ENCODE measurements at places on chromosomes 6 and 20.

- DNase-seq, result no peak
These were observed 379.6 kb downstream of the COL12A1 start for GRCh38 chr6:74826263-74826662.

GRCh38 chr6:26421259-26422144 is 18.8 kb upstream of the BTN3A3 start:
- no peak for DNase-seq

DNA sequence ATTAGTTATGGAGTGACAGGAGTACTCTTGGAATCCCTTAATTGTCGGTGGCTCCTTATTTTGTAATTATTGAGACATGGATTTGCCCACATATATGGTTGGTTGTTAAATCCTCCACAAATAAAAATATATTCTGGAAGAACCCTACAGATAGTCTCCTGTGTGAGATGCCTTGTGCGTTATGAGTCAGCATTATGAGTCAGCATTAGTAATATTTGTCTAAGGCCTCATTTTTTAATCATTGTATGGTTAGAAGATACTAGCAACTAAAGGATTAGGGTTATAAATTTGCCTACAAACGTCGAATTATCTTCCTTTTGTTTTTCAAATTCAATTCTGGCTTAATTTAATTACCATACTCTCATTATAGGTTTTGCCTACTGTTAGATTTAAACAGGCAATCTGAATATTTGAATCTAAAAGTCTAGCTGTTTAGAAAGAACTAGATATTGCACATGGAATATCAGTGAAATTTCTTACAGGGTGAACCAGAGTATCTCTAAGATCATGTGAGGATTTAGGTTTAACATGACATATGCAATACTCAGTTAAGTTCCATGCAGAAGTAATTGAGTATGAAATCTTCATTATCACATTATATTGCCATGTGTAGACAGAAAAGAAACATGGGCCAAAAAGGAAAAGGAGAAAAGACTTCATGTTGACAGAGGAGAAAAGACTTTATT is 5.9 kb downstream of the C6orf58 start:
- DNase-seq, result no peak

DNA sequence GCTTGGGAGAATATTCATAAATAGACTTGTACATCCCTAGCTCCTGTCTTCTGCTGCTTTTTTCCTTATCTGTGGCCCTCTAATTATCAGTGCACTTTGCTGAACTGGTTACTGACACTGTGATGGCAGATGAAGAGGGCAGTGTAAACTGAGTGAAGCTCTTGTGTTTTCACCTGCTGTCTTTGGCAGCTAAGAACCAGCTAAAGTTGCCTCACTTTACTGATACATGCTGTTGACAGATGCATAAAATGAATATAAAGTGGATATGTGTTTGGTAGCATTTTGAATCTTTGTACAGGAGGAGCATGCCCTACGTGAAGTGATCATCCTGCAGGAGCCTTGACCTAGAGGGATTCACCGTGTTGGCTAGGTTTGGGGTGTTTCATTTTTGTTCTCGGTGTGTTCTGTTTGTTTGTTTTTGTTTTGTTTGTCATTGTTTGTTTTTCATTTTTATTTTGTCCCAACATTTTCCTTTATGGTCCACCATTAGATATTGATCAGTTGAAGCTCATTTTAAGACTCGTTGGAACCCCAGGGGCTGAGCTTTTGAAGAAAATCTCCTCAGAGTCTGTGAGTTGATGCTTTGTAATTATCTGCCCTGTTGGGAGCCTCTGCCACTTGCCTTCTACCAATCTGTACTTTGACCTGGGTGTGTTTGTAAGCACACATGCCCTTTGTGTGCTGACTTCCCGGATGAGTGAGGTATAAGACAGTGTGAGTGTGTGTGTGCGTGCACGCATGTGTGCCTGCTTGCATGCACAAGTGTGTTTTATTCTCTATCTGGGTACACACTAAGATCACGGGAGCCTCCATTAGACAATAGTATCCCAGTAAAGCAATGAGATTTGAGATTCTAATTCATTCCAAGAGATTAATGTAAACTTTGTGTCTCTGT is 34.6 kb upstream of the MAPK13 start:
- DNase-seq, result no peak

DNA sequence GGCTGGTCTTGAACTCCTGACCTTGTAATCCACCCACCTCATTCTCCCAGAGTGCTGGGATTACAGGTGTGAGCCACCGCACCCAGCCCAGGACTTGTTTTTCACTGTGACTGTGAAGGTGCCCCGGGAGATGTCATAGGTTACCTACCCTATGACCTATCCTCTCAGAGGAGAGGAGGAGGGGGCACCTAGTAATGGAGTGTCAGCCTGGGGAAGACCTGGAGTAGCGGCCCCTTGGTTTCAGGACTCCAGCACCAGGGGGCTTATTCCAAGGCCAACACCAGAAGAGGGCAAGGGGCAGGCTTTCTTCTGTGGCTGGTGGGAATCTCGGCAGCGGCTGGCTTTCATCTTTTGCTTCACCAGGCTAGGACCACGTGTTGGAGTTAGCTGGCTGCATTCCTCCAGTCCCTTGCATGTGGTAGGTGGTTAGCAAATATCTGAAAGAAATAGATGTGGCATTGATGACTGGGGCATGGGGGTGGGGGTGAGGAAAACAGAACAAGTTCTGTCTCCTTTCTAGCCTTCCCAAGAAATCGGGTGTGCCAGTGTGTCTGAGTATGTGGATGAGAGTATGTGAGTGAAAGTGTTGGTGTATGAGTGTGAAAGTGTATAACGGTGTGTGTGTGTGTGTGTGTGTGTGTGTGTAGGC is 7.9 kb upstream of the ITPR3 start:
- no peak for DNase-seq

GRCh38 chr6:116008470-116009243 is 52.0 kb downstream of the FRK start:
- no peak for DNase-seq

DNA sequence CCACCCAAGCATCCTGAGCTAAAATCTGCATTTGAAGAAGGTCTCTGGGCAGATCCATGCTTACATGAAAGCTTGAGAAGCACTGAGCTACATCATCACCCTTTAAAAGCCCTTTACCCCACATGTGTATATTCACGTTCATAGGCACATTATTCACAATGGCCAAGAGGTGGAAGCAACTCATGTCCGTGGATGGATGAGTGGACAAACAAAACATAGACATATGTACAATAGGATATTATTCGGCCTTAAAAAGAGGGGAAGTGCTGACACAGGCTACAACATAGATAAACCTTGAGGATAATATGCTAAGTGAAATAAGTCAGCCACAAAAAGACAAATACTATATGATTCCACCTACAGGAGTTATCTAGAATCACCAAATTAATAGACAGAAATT is 17.6 kb downstream of the ADGRF5 start:
- DNase-seq, result no peak

GRCh38 chr6:109840796-109841195 is 137.3 kb upstream of the GPR6 start:
- no peak for DNase-seq

DNA sequence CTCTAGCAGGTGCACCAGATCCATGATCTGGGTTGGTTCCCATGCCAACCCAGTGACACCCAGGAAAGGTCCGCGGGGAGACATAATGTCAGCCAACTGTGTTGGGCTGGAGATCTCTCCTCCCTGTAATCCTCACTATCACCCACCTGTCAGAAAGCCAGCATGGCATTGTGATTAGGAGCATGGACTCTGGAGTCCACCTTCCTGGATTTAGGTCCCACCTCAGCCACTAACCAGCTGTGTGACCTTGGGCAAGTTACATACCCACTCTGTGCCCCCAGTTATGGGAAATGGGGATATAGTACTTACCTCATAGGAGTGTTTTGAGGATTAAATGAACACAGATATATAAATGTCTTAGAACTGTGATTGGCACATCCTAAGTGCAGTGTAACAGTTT is 97.9 kb downstream of the ZDHHC14 start:
- no peak for DNase-seq

- no peak for DNase-seq
These were observed 127.4 kb upstream of the AFDN start for GRCh38 chr6:167699141-167699931.

DNA sequence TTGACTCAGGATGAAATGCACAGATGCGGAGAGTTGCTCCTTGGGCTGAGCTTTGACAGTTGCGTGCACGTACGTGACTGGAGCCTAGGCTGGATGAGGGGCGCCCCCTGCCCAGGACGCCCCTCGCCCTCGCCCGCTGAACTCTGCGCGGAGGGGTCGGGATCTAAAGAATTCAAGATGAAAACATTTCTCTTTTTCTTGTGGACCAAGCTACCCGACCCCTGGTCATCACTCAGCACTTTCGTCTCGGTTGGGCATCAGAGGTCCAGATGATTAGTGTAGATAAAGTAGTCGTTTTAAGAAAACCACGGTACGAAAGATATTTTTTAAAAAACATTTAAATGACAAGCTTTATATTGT is 700 bp downstream of the DTD1 start:
- DNase-seq, result no peak

GRCh38 chr20:38842026-38842425 is 36.5 kb downstream of the PPP1R16B start:
- no peak for DNase-seq

- no peak for DNase-seq
These were observed 315.7 kb upstream of the NT5E start for GRCh38 chr6:85134172-85134571.

DNA sequence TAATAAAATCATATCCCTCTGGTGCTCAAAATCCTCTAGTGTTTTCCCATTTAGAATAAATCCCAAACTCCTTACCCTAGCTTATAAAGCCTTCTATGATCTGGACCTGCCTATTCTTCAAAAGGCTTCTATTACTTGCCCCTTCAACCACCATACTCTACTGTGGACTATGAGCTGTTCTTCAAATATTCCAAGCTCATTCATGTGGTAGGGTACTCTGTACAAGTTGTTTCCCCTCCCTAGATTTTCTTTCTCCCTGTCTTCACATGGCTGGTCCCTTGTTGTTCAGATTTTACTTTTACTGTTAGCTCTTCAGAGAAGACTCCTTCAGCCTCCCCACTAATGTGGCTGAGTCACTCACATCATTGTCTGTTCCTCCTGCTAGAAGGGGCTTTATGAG is 193.2 kb downstream of the OGFRL1 start:
- no peak for DNase-seq

DNA sequence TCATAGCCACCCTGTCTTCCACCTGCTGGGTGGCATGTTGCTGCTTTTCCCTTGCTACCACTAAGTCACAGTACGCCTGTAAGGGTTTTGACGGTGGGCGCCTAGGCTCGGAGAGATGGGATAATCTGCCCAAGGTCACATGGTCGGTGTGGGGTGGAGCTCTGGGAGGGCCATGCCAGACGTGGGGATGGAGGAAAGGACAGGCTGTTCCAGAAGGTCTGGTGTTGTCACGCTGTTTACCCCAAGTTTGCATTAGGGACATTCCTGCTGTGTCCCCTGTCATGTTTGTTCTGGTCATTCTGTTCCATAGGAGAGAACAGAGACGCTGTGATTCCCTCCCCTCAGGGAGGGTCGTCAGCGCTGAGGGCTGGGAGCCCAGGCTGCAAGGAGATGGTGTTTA is 16.1 kb downstream of the IP6K3 start:
- no peak for DNase-seq

DNA sequence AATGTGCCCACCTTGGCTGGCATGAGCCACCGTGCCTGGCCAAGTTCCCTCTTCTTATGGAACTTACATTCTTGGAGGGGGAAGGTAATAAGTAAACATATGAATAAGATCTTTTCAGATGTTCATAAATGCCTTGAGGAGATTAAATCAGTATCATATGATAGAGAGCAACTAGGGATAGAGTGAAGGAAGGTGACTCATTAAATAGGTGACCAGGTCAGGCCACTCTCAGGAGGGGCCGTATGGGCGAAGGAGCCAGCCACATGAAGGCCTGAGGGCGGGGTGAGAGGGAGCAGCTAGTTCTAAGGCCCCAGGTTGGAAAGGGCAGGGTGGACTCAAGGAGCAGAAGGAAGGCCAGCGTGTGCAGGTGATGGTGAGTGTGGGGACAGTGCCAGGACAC is 91.1 kb downstream of the UST start:
- no peak for DNase-seq

DNA sequence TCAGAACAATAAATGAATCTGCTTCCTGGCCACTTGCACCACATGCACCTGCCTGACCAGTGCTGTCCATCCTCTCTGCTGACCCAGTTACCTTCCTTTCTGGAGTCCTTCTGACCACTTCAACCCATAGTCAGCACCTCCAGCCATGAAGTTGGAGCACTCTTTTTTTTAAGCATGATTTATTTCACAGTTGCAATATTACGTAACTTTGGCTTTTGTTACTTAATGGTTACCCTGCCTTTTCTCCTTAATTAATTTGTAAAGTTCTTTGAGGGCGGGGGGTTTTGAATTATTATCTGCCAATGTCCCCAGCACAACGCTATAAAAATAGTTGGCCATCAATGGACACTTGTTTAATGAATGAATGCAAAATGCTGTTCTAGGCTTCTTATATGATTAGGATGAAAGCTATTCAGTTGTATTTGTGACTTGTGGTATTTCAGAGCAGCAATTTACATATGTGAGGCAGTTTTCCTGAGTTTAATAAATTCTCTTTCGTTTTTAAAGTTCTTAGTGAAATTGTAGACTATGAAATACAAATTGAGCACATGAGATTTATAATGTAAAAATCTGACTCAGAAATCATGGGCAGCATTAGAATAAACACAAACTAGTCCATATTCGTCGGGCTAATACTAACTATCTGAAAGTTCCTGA is 180.0 kb downstream of the HS3ST5 start:
- DNase-seq, result no peak

- DNase-seq, result no peak
These were observed 32.2 kb upstream of the LAMP5 start for GRCh38 chr20:9482180-9482579.

- no peak for DNase-seq
These were observed 85.7 kb upstream of the DOK5 start for GRCh38 chr20:54389596-54390280.

DNA sequence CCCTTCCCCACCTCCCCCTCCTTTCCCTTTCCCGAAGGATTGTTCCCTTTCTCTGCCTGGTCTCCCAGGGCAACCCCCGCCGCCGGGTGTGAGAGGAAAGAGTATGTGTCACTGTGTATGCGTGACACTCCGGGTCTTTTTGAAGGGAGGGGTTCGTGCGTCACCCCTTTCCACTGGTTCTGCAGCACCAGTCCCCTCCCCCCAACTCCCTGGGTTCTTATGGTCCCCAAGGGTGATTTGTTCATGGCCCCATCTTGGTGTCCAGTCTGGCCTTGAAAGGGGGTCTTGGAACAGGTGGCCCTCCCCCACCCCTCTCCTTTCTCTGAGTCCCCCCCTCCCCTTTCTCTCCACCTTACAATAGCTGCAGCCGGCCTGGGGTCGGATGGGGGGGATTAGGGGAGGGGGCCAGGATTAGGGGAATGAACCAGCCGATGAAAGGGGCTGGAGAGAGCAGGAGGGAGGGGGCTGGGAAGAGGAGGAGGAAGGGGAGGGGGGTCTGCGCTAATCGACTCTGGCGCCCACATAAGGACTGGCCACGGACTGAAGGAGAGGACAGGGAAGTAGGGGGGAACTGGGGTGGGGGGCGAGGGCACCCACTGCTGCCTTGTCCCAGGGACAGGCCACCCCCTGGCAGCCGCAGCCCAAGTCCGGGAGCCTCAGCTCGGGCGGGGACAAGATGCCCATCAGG is 1.3 kb upstream of the RING1 start:
- no peak for DNase-seq
